ENCODE measurements at places on chromosomes 16 and 17. TPM values are rescaled to one million over a fixed set of nuclear protein-coding genes. Genes with fewer than 3 reads are reported as not detected.

OR3A2 gene
- total RNA-seq = not detected

DNA sequence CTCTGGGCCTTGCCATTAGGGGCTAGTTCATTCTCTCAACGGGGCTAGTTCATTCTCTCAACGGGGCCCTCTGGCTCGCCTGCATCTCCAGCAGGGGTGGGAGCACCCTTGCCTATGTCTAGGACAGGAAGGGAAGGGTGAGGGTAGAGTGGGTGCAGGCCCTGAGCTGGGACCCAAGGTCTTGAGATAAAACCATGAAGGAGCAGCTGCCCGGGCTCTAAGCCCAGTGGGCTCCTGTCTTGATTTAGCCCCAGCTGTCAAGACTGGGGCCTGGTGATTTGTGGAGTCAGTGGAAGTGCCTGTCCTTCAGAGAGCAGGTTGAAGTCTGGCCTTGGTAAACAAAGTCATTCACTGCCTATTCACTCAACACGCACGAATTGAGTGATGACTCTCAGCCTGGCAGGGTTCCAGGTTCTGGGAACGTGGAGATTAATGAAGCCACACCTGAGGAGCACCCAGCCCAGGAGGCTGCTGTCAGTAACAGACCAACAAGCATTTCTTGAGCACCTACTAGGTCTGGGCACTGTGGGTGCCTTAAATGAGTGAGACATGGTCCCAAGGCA, 35.4 kb downstream of the WNT3 start:
- no peak overlapping the region for H3K4me3 ChIP-seq
- no peak for DNase-seq
- peaks cover 2% of the 10 kb centered on the region for H3K27me3 ChIP-seq
- H3K4me1 ChIP-seq = no peaks in the 10 kb centered on the region
- no peak overlapping the region for H3K27ac ChIP-seq
- no peaks in the 10 kb centered on the region for H3K36me3 ChIP-seq

GRCh38 chr17:31527606-31528005, 136.1 kb downstream of the RAB11FIP4 start:
- H3K4me1 ChIP-seq = peaks cover 3% of the 10 kb centered on the region
- no peak overlapping the region for H3K27ac ChIP-seq
- H3K4me3 ChIP-seq = no peak overlapping the region
- no peaks in the 10 kb centered on the region for H3K27me3 ChIP-seq
- H3K36me3 ChIP-seq = no peaks in the 10 kb centered on the region
- no peak for DNase-seq

DNA sequence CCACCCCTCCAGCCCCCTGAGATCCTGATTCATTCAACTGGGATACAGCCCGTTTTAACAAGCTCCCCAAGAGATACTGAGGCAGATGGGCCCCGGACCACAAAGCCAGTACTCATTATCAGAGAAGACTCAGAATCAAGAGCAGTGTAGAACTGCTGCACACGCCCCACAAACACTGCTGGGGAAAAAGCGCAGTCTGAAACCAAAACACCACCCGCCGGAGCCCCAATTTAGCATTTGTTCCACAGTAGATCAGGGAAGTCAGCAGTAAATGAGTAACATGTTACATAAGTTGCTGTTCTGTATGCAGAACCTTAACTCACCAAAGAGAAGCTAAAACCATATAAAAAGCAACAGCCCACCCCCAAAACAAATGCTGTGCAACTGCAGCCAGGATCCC, 123.6 kb downstream of the CDYL2 start:
- H3K4me1 ChIP-seq = peaks cover 3% of the 10 kb centered on the region
- H3K4me3 ChIP-seq = no peak overlapping the region
- H3K27ac ChIP-seq = no peak overlapping the region
- H3K27me3 ChIP-seq = no peaks in the 10 kb centered on the region
- H3K36me3 ChIP-seq = no peaks in the 10 kb centered on the region
- DNase-seq = no peak

DPEP3 gene
- not detected for total RNA-seq

PLXDC1 gene
- total RNA-seq = 8.9 TPM

DNA sequence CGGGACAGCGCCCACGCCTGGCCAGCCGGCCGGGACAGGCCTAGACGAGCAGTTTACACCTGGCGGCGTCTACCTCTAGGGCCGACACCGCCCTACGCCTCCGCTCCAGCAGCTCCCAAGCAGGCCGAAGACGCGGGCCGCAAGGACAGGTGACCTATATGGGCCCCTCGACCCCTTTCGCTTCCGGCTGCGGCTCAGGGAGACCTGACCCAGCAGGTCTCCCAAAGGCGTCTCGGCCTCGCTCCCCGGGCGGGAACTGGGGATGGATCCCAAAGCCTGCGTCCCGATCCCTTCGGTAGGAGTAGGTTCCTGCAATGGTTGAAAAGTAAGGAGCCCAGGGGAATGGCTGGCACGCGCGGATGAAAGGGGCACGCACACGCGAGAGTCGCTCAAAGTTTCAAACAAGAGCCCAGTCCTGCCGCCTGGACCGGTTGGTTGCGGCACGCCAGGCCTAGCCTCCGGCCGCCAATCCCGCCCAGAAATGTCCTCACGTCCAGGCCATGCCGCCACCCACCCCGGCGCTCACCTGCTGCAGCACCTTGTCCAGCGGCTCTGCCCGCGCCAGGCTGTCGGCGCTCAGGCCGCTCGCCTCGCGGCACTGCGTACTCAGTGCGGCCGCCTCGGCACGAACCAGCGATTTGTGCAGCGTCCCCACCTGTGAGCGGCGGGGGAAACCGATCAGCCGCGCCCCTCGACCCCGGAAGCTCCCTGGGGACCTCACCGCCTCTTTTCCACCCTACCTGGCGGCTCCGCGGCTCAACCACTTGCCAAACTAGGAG, 630 bp downstream of the ESRP2 start:
- peaks cover 22% of the 10 kb centered on the region for H3K4me1 ChIP-seq
- H3K27me3 ChIP-seq = peaks cover 15% of the 10 kb centered on the region
- no peaks in the 10 kb centered on the region for H3K36me3 ChIP-seq
- no peak overlapping the region for H3K4me3 ChIP-seq
- H3K27ac ChIP-seq = no peak overlapping the region

BRD7 gene
- 54.8 TPM for total RNA-seq

BIRC5 gene
- 5.8 TPM for total RNA-seq

CEP295NL gene
- total RNA-seq = 1.3 TPM

- H3K36me3 ChIP-seq = no peaks in the 10 kb centered on the region
- DNase-seq = no peak
- no peaks in the 10 kb centered on the region for H3K27me3 ChIP-seq
- peaks cover 7% of the 10 kb centered on the region for H3K4me1 ChIP-seq
These were observed 532 bp downstream of the ARRB2 start for GRCh38 chr17:4710693-4711634.

DNA sequence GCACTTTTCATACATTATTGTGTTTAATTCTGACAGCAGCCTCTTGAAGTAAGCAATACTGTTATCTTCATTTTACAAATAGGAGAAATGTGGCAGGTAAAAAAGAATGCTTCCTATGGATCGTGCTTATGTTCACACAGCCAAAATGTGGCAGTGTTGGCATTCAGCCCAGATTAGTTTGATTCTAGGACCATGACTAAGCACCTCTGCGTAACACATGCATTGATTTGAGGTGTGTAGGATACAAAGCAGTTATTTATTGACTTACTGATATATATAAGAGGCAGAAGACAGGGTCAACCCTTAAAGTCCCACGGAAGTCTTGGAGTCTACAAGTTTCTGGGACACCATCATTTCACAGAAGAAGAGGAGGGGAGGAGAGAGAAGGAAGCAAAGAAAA, 1144.4 kb upstream of the GOT2 start:
- H3K4me1 ChIP-seq = peaks cover 7% of the 10 kb centered on the region
- H3K27ac ChIP-seq = no peak overlapping the region
- no peak overlapping the region for H3K4me3 ChIP-seq
- H3K36me3 ChIP-seq = no peaks in the 10 kb centered on the region
- peak; percentile 90 for DNase-seq

DNA sequence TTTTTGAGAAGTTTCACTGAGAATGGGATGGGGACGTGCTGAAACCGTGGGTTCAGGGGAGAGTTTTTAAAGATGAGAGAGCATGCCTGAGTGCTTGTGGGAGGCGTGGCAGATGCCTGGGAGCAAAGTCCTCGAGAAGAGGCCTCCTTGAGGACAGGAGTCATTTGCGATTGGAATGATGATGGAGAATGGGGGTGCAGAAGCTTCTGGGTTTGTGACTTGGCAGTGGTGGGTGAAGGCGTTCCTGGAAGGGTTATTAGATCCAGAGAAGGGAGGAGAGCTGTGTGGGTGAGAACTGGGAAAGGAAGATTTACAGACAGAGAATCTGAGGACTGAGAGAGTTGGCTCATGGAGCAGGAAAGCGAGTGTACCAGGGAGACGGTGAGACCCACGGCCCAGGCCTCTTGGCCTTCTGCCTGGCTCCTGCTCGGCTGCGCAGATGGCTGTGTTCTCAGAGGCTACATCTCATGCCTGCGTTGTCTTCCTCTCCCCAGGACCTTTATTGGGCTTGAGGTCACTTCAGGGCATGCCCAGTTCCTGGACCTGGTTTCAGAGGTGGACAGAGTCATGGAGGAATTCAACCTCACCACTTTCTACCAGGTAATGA, 8.6 kb upstream of the MMP15 start:
- no peak for DNase-seq
- H3K4me1 ChIP-seq = peaks cover 6% of the 10 kb centered on the region
- no peaks in the 10 kb centered on the region for H3K27me3 ChIP-seq
- H3K4me3 ChIP-seq = no peak overlapping the region

DNA sequence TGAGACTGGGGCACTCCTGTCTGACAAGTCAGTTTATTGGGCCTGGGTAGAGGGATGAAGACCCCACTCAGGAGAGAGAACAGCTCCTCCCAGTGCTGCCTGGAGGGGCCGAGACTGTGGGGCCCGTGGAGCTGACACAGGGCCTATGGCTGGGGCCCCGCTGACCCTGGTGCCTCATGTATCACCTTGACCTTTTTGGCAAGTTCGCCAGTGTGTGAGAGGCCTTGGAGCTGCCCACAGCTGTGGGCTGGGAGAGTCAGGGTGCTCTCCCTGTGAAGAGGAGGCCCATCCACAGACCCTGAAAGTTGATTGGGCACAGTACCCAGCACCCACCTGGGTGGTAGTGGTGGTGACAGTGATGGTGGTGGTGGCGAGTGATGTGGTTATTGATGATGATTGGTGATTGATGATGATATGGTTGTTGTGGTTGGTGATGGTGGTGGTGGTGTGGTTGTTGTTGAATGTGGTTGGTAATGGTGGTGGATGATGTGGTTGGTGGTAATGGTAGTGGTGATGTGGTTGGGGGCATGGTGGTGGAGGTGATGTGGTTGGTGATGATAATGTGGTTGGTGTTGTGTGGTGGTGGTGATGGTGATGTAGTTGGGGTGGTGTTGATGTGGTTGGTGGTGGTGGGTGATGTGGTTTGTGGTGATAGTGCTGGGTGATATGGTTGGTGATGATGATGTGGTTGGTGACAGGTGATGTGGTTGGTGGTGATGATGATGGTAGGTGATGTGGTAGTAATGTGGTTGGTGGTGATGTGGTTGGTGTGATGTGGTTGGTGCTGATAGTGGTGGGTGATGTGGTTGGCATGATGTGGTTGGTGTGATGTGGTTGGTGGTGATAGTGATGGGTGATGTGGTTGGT, 29.1 kb downstream of the BAHCC1 start:
- H3K4me1 ChIP-seq = peaks cover 61% of the 10 kb centered on the region
- no peaks in the 10 kb centered on the region for H3K36me3 ChIP-seq
- DNase-seq = no peak
- no peak overlapping the region for H3K27ac ChIP-seq
- no peaks in the 10 kb centered on the region for H3K27me3 ChIP-seq
- no peak overlapping the region for H3K4me3 ChIP-seq
